IMR-90 (cell line): ENCODE measurements at places on chromosomes 13 and 19.
A peak's percentile ranks its signal among the peaks of the same experiment; 100 is the strongest.

- no peak for DNase-seq
These were observed 74.0 kb upstream of the DOCK9 start for GRCh38 chr13:99051768-99052455.

- DNase-seq, result no peak
These were observed 7.7 kb upstream of the CRTC1 start for GRCh38 chr19:18675779-18676178.

DNA sequence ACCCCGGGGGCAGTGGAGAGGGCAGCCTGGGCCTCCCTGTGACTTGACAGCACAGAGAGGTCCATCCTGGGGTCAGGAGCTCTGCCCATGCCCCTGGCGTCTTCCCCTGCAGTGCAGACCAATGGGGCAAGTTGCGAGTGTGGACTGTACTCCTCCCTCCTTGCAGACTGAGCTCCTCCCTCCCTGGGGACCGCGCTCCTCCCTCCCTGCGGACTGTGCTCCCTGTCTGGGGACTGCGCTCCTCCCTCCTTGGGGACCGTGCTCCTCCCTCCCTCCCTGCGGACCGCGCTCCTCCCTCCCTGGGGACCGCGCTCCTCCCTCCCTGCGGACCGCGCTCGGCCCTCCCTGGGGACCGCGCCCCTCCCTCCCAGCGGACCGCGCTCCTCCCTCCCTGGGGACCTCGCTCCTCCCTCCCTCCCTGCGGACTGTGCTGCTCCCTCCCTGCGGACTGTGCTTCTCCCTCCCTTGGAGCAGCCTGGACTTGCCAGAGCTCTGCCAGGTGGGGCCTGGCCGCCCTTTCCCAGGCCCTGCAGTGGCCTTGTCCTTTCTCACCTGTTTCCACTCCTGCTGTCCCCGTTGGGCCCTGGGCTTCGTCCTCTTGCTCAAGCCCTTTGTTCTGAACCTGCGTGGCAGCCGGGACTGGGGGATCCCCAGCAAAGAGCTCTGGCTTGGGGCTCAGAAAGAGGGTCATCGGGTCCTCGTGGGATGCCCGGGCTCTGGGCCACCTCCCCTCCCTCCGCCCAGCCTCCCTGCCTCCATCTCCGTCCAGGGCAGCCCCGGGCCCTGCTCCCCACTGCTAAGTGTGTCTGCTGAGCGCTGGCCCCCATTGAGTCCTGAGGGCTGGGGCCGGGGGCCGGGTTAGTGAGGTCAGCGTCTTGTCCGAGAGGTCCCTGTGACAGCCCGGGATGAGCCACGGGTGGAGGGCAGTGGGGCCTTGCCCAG is 6.8 kb downstream of the GAMT start:
- DNase-seq, result no peak

DNA sequence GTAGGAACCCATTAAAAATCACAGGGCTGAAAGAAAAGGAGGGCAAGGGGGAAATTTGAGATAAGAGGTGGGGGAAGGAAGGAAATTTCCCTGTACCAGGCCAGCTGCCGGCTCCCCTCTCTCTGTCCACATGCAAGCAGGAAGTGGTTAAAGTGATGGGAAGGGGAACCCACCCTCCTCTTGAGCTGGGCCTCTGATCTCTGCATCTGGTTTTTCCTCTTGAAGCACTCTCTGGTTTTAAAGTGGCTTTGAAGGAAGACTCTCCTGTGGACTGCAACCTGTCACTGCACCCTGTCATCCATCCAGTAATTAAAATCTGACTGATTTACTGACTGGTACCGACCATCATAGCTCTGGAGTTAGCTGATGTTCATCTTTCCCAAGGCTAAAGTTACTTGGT is 239.6 kb downstream of the TSHZ3 start:
- DNase-seq, result no peak

- no peak for DNase-seq
These were observed 148.1 kb upstream of the ZNF536 start for GRCh38 chr19:30223866-30224688.

DNA sequence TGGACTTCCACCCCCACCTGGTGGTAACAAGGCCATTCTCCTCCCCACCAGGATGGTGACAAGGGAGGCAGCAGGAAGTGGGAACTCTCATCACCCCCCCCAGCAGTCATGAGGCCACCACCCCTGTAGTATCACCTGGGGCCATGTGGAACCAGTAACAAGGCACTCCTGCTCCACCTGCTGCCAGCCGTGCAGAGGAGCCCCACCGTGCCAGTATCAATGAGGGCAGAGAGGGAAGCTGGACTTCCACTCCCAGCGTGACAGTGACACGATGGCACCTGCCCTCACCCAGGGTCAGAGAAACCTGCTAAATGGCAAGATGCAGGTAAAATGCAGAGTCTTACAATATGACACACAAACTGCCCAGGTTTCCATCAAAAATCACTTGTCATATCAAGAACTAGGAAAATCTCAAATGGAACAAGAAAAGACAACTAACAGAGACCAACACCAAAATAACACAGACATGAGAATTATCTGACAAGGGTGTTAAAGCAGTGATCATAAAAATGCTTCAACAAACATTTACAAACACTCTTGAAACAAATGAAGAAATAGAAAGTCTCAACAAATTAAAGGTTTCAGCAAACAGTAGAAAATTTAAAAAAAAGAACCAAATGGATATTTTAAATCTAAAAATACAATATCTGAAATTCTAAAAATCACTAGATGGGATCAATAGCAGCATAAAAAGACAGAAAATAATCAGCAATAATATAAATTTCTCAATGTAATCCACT is 9.1 kb upstream of the SPACA7 start:
- DNase-seq, result no peak

GRCh38 chr13:110820322-110820721 is 94.5 kb downstream of the ANKRD10 start:
- DNase-seq, result no peak

DNA sequence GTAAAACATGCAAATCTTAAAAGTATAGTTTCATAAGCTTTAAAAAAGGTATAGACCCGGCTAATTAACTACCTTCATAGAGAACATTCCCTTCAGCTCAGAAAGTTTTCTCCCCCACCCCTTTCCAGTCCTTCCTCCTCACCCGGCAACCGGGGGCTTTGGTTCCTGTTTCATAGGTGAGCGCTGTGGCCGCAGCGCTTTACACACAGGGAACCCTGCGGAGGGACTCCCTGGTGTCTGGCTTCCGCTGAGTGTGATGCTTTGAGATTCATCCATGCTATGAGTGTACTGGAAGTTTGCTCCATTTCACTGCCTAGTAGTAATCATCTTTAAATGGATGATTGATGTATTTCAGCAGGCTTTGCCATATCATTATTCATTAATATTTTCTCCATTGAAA is 26.0 kb upstream of the PABPC3 start:
- no peak for DNase-seq

DNA sequence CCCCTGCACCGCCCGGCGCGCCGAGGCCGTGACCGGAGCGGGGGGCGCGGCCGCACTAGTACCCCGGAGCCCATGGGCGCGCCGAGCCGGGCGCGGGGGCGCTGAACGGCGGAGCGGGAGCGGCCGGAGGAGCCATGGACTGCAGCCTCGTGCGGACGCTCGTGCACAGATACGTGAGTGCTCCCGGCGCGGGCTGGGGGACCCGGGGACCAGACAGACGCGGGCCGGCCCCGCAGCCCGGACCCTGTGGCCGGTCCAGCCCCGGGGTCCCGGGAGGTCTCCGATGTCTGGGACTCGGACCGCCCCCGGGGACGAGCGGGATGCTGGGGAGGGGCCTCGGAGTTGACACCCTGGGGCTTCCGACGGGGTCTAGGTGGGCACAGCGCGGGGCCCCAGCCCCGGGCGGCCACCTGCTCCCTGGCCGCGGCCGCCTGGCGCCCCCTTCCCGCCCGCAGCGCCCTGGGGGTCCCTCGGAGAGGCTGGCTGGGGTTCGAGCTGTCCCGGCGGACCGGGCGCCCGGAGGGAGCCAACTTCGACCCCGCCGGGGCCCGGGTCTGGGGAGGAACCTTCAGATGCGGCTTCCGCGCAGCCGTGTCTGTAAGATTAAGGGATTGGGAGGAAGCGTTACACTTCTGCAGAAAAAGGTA is 568 bp downstream of the ATP11A start:
- DNase-seq, result peak; percentile 44

DNA sequence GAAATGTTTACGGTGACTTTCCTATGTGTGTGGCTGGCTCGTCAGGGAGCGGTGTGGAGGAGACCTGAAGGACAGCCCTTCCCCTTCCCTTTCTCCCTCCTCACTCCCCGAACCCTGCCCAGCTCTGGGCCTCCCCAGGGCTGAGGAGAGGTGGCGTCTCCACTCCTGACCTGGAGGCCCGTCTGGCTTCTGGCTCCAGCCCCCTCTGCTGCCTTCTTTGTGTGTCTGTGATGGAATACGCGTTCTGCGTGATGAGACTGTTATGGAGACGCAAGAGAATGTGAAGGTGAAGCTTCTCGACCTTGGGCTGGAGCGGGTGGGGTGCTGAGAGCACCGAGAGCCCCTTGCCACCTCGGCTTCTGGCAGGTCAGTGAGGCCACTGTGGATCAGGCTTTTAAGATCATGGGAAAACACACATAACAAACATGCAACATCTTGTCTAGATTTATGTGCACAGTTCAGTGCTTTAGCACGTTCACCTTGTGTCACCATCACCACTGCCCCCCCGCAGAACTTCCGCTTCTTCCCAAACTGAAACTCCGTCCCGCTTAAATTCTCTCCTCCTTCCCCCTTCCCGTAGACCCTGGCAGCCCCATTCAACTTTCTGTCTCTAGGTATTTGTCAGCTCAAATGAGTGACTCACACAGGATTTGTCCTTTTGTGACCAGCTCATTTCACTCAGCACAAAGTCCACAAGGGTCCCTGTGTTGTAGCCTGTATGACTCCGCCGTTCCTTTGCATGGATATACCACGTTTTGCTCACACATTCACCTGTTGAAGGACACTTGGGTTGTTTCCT is 24.7 kb downstream of the ATP11A start:
- no peak for DNase-seq

DNA sequence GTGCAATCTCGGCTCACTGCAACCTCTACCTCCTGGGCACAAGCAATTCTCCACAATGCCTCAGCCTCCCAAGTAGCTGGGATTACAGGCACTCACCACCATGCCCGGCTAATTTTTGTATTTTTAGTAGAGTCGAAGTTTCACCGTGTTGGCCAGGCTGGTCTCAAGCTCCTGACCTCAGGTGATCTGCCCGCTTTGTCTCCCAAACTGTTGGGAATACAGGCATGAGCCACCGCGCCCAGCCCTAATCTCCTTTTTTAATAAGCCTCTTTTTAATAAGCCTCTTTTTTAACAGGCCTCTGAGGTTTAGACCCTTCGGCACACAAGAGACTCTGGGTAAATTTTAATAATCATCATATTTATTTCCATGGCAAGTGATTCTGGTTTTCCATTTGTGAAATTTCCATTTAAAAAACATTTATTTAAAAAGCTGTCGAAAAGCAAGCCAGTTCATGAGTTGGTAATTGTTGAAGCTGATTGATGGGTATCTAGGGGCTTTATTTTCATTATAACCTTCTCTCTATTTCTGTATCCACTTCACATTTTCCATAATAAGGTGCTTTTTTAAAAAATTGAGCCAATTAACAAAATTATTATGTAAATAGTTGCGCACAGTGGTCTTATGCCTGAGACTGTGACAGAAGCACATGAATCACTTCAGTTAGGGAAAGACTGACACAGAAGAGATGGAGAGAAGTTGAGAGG is 11.8 kb downstream of the POU2F2 start:
- DNase-seq, result no peak

- no peak for DNase-seq
These were observed 243.5 kb downstream of the LMO7 start for GRCh38 chr13:75879656-75880055.

DNA sequence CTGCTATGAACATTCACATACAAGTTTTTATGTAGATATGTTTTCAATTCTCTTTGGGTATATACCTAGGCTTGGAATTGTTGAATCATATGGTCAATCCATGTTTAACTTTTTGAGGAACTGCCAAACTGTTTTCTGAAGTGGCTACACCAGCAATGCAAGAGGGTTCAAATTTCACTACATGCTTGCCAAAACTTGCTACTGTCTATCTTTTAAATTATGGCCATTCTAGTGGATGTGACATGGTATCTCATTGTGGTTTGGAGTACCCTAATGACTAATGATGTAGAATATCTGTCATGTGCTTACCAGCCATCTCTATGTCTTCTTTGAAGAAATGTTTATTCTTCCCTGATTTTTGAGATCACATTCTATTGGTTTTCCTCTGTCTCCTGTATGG is 860.3 kb downstream of the DIAPH3 start:
- DNase-seq, result no peak

DNA sequence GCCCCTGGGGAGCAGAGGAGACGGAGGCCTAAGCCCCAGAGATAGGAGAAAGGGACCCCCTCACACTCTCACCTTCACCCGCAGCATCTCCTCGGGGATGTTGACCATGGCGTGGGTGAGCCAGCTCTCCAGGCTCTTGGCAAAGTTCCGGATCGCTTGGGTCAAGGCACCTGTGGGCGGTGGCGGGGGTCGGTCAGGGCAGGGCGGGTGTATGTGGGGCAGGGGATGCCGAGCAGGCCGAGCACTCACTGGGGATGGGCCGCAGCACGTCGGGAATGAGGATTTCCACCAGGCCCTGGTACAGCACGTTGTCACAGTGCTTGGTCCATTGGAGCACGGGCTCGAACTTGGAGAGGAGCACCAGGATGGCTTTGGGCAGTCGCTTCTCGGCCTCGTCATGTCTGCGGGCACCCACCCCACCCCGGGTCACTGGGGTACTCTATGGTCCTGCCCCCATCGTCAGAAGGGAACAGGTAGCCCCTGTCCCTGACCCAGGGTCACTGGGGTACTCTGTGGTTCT is 13.1 kb downstream of the DCAF15 start:
- no peak for DNase-seq

- no peak for DNase-seq
These were observed 347.6 kb upstream of the NBEA start for GRCh38 chr13:34594507-34594906.

- no peak for DNase-seq
These were observed 3.6 kb upstream of the CACNG8 start for GRCh38 chr19:53958823-53959757.

DNA sequence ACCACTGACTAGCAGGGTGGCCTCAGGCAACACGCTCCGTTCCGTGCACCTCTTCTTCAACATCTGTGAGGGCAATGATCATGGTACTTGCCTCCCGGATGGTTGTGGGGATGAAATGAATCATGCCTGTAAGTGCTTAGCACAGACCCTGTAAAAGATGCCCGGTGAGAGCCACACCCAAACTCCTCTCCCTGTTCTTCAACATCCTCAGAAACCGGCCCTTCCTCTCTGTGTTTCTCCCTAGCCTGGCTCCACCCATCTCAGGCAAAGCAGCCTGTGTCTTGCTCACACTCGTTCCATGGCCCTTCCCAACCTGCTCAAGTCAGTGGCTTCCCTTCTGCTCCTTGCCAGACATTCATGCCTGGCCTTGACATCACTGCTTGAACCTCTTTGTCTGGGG is 5.8 kb upstream of the DMKN start:
- peak; percentile 27 for DNase-seq
